ENCODE measurements at places on chromosomes 4 and X. TPM values are rescaled to one million over a fixed set of nuclear protein-coding genes. Genes with fewer than 3 reads are reported as not detected.

Gene TRPC5OS
- not detected for total RNA-seq

Gene MUC7
- total RNA-seq: not detected

Gene SLITRK4
- not detected for total RNA-seq

Gene IL13RA2
- total RNA-seq: 1.7 TPM

Gene PCYT1B
- not detected for total RNA-seq

Gene SPIN2A
- total RNA-seq: 0.37 TPM

Gene SPACA5B
- total RNA-seq: not detected

Gene ZMAT1
- total RNA-seq: 0.16 TPM

Gene NPFFR2
- total RNA-seq: 13.6 TPM

Gene HERC5
- total RNA-seq: 0.95 TPM

Gene TENM3
- total RNA-seq: 54.1 TPM

Gene NPY2R
- total RNA-seq: not detected

Gene F11
- total RNA-seq: not detected

Gene FAM184B
- not detected for total RNA-seq

Gene CXorf65
- total RNA-seq: not detected

Gene PGAM4
- 1.4 TPM for total RNA-seq

DNA sequence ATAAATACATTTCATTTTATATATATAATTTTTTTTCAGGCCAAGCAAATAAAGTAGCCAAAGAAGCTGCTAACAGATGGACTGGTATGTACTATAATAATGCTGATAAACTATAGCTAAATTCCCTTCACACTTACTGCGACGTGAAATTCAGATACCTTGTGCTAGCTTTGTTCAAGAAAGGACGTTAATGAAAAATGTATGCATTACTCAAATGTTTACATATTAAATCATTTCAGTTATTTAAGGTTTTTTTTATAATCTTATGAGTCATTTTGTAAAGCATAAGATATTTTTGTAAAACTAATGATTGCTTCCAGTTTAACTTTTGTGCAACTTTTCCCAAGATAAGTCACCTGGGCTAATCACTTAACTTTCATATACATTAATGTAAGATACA, 57.2 kb upstream of the TMEM131L start:
- DNase-seq: no peak

- DNase-seq: no peak
These were observed 25.2 kb downstream of the NOP14 start for GRCh38 chr4:2937986-2938385.

DNA sequence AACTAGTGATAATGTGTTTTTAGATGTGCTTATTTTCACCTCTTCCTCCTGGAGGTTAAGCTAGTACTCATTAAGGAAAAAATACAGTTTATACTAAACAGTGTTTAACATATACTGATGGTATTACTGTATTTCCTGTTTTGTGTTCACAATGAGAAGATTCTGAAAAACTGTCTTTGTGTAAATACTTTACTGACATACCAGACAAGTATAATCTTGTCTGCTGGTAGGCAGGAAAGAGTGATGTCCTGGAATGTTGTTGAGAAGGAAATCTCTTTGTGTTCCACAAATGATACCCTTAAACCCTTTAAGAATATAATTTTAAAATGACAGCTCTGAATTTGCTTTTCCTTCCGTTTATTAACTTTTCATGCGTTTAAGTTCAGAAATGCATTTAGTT, 205.5 kb upstream of the NUDT6 start:
- DNase-seq: no peak

- no peak for DNase-seq
These were observed 108.6 kb downstream of the DHX15 start for GRCh38 chr4:24475756-24476155.

- DNase-seq: peak; percentile 48
These were observed 2.2 kb upstream of the CFI start for GRCh38 chr4:109803924-109804571.

GRCh38 chr4:151522866-151523519, 114.0 kb downstream of the FHIP1A start:
- DNase-seq: no peak

GRCh38 chr4:84389406-84389805, 109.7 kb downstream of the NKX6-1 start:
- DNase-seq: peak; percentile 72

DNA sequence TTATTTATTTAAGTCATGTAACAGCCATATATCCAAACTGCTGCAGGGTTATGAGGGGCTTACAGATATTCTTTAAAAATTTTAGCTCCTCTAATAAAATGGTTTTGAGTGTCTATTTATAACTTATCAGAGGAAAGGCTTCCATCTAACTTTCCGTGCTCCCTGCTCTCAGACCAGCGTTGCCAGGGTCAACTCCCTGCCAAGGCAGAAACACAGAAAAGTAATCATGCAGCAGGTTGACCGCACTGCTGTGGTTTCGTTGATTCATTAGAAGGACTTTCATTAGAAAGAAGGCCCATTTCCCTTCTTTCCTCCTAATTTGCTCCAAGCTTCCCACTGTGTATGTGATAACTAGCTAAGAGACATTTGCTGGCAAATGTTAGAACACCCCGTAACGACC, 33.9 kb downstream of the BCLAF3 start:
- DNase-seq: peak; percentile 5

GRCh38 chrX:9403374-9403773, 61.5 kb upstream of the TBL1X start:
- DNase-seq: no peak

- DNase-seq: no peak
These were observed 152.8 kb downstream of the TMEM164 start for GRCh38 chrX:110155759-110156158.

DNA sequence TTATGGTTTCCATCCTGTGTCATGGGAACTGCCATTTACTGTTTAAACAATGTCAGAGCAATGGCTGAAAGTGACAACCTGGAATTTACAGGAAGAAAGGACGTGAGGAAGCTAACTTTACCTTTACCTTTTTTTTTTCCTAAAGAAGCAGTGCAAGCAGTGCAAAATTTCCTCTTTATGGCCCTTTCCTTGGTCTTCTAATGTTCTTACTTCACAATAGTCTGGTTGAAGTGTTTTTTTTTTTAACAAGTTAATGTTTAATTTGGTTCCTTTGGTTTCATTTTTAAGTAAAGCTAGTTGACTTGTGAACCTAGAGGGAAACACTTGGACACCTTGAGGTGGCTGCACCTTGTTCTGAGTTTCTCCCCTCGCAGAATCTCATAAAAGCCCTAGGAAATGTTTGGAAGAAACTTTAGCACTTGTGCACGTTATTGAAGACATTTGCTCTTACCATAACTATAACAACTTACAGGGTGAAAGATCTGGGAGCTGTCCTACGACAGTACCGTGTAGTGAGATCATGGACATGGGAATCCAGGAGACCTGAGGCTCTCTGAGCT, 1.8 kb downstream of the SGMS2 start:
- DNase-seq: no peak

DNA sequence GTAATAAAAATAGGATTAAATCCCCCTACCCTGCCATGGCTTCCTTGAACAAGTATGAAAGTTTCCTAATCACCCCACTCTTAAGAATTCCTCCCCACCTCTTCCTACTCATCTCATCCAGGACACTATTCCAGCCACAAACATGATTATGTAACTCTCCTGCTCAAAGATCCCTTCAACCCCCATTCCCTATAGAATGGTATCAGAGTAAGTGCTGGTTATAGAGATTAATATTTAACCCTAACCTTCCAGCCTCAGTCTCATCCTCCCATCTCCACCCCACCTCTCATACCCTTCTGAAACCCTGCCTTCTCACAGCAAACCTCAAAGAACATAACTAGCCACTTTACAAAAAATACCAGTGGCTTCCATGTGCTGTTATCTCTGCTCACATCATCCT, 155.1 kb downstream of the PPP3CA start:
- DNase-seq: no peak

- DNase-seq: no peak
These were observed 1.5 kb downstream of the SLC10A4 start for GRCh38 chr4:48484494-48485168.

- no peak for DNase-seq
These were observed 245.3 kb downstream of the BCOR start for GRCh38 chrX:39852491-39852890.

- no peak for DNase-seq
These were observed 69.4 kb downstream of the CLCN5 start for GRCh38 chrX:49991758-49992157.

GRCh38 chr4:13306356-13306755, 177.8 kb downstream of the RAB28 start:
- DNase-seq: no peak

DNA sequence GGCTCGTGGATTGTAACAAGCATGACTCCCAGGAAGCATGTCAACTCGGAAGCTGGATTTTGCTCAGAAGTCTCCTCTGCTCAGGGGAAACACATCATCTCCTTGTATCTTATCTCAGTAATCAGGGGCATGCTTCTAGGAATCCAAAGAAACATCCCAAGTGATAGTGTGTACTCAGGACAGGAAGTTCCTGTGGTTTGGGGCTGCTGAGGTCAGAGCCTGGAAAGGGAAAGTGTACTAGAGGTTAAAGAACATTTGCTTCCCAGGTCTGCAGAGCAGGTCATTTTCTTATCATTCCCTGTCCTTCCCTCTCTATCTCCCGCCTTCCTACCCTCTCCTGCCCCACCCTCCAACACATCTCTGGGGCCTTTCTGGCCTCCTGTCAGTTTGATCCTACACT, 38.8 kb downstream of the SLC34A2 start:
- DNase-seq: peak; percentile 30

GRCh38 chr4:959338-960139, 13.8 kb downstream of the DGKQ start:
- no peak for DNase-seq

GRCh38 chr4:11480683-11481082, 52.0 kb upstream of the HS3ST1 start:
- DNase-seq: peak; percentile 83

DNA sequence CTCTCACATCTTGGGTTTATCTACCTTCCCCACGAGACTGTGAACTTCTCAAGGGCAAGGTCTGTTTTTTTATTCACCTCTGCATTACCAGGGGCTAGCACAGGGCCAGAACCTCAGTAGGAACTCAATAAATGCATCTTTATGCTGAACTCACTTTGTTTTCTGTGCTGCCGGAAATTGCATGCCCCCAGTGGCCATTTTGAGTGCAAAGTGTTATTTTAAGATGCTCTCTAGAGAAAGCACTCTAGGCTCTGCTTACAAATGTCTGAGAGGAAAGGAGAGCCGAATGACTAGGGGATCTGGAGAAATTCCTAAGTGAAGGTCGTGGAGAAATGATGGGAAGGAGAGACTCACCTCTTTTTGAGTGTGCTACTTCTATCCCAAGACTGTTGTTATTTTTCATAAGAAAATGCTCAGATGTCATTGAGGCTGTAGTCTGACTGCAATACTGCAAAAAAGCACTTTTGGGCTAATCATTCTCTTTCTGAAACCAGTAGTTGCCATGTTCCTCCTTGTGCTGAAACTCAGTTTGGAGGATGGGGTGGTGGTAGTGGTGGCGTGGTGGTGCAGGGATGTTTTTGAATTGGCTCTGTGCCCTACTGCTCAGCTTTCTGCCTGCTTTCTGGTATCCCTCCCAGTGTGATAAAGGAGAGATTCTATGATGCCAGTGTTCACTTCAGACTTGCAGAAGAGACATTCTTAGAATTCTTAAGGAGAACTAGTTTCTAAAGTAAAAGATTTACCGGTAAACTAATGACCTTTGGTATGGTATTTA, 41.3 kb downstream of the DOCK11 start:
- DNase-seq: no peak

DNA sequence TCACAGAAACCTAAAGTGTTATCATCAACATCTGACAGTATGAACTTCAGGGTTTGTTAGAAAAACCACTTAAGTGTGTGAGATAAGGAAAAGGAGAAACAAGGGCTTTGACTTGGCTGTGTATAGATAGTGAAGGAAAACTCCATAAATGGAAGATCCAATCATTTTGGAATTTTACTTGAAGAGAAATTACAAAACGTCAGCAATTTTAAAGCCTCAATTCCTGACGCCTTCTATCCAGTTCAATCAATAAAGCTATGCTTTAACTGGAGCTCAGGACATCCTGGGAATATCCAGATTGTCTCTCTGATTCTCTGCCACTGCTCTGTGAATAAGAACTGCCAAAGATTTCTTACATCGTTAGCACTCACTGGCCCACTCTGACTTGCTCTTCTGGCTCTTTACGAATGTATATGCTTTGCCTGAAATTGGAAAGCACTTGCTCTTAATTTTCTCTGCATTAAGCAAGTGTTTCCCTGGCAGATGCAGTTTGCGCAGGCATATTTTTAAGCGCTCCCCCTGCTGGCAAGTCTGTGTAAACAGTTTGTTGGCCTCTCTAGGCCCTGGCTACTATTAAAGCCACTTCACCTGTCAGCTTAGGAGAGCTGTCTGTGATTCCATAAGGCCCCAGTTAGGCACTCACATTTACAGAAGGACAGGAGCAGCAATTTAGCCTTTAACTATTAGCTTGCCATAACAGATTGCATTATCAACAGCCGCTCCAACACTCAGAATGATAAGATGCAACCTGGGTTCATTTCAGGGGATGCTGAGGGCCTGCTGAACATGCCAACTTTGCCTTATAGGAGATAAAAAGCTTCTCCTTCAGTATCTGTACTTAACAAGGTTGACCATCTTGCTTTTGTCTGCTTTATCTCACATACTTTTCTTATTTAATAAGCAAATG, 251.4 kb upstream of the DDX53 start:
- DNase-seq: peak; percentile 20

GRCh38 chr4:122632396-122633143, 11.7 kb upstream of the IL21 start:
- DNase-seq: no peak

DNA sequence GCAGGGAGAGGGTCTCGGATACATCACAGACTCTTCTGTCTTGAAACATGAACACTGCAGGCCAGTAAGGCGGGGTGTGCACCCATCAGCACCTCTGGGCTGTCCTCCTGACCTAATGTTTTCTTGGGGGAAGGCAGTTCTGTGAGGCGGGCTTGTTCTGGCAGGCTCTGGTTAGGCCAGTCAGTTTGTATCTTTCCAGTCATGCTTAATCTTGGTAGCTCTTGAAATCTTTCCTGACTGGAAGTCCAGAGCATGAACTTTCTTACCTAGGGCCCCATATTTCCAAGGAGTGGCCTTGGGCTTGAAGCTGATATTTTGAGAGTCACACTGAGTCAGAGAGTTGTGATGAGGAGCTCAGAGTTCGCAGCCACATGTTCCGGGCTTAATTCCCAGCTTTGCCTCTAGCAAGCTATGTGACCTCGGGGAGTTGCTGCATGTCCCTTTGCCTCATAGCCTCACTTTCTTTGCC, 54.2 kb upstream of the RASSF6 start:
- no peak for DNase-seq

- no peak for DNase-seq
These were observed 323.1 kb downstream of the GBA3 start for GRCh38 chr4:23015821-23016220.

DNA sequence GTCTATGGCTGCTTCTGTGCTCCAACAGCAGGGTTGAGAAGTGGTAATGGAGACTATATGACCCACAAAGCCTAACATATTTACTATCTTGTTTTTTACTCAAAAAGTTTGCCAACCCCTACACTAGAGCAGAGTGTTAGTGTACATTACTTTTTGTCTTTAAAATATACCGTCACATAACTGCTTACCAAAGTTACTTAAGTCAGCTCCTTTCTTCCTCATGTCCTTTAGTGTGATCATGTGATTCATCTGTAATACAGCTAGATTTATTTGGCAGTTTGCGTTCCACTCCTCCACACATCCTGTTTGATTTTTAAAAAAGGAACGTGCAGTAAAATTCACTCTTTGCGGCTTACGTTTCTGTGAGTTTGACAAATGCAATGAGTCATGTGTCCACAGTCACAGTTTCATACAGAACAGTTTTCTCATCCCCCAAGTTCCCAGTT, 162.4 kb upstream of the GPRIN3 start:
- DNase-seq: peak; percentile 96

GRCh38 chr4:36330796-36331195, 49.4 kb downstream of the DTHD1 start:
- no peak for DNase-seq
